ENCODE measurements at places on chromosomes 12 and 14.

DNA sequence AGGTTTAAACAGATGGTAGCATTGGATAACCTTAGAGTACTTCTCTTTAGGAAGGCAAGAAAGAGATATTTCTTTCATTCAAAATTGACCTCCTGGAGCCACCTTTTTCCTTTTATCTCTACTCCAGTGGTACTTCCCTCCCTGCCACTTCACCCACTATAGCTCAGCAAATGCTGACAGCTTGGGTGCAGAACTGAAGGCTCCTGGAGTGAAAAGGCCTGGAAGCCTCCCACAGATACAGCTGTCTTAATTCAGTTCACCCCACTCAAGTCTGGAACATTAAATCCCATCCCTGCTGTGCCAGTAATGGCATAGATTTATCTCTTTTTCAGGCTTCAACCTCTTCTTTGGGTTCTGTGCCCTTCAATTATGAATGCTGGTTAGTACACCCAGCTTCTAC, 140.3 kb downstream of the NEDD1 start:
- DNase-seq: no peak

DNA sequence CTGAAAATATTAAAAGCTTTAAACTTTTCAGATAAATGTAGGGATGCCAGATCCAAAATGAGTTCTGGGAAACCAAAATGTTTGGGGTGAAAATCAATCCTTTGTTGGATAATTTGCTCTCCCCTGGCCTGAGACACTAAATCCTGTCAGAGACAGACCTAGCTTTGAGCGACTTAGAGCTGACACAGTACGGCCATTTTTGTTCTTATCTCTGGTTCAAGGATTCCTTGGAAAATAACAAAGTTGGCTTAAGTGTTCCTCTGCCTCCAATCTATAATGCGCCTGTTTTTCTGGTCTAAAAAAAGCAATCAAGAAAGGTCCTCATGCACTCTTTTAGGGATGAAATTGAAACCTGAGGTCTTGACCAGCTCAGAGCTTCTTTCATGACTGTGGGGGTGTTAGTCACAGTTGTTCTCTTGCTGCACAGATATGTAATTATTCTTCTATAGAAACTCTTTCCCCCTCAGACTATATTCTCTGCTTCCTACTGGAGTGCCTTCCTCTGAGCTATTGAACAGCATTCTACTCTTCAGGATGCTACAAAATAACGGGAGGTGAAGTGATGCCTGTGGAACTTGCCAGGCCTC, 52.3 kb upstream of the EGLN3 start:
- DNase-seq: no peak

DNA sequence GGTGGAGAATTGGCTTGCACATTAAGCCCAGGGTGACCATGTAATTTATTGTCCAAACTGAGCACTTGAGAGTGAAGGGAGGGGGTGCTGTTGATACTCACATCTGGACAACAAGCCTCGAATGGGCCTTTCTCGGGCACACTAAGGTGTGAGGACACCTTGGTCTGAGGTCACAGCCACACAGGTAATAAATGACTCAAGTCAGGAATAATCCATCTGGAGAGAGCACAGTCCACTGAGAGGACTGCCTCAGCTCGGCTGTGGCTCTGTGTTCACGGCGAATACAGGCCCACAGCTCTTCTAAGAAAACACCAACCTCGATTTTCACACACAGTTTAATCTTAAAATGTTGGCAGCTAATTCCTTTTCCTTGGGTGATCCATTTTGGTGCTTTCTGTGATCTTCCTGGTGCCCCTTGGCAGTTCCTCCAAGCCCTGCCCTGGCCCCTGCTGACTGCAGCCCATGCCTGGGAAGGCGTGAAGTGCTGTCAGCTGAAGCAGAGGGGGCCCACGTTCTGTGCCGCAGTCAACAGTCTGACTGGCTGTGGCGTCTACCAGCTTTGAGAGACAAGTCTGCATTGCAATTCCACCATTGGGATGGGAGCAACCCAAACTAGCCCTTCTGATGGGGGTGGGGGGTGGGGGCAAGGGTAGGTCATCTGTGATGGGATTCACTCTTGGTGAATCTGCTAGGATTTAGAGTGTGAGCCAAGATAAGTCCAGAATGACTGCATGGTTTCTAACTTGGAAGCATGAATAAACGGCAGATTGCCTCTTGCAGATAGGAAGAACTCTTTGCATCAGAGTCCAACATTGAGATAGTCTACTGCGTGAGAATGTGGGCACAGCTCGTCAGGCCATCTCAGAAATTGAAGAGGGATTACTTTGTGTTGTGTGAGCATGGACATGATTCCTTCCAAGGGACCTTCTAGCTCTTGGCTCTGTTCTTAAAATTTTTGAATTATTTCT, 42.8 kb downstream of the ZNF664 start:
- no peak for DNase-seq

DNA sequence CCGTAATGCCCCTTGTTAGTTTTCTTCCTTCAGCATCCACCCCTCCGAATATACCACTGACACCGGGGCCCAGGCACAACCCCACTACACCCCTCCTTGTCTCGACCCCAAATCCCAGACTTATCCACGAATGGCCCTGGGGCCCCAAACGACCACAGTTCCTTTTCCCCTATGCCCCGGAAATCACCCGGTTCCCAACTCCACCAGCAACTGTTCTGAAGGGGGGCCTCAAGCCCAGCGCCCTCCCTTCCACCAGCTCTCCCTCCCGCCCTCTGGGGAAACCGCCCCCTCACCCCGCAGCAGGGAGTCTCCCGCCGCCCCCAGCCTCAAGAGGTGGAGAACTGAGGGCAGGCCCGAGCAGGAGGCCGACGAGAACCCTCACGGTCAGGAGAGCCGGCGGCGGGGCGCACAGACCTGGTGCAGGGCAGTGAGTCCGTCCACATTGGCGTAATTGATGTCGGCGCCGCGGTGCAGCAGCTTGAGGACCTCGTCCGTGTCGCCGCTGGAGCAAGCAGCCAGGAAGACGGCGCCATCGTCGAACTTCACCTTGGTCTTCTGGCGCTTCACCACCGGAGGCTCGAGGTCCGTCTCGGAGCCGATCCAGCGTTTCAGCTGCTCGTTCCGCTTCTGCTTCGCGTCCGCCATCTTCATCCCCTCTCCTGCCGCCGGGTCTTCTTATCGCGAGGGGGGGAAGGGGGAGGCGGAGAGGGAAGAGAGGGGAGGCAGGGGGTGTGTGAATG, 446 bp downstream of the PPP1R12A start:
- peak; percentile 79 for DNase-seq

GRCh38 chr14:22522466-22522957, 66.5 kb downstream of the DAD1 start:
- DNase-seq: no peak

- no peak for DNase-seq
Measured at GRCh38 chr14:92254786-92255185, 68.2 kb upstream of the SLC24A4 start.

DNA sequence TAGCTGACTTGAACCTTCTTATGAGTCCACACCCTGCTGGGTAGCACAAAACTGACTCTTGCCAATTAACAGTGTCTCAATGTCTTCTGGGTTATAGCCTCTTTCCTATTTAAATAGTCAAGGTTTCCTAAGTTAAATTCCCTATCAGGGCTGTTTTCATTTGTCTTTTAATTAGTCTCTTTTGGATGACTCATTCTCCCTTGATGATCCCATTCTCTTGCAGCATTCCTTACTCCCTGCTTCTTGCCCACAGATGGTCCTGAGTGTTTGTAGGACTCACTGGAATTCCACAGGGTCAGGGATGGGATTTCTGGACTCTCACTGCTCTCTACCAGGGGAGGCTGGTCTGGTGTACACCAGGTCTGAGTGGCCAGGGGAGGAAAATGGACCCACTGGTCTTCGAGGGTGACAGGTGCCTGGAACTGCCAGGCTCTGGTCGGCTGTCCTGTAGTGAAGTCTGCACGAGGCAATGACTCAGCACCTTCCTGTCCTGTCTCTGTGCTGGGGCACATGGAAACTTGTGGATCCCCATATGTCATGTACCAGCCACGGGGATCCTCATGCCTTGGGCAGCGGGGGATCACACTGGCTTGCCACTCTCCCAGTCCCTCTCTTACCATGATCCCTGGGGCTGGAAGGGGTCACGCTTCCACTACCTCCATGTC, 236.5 kb upstream of the PELI2 start:
- DNase-seq: no peak

DNA sequence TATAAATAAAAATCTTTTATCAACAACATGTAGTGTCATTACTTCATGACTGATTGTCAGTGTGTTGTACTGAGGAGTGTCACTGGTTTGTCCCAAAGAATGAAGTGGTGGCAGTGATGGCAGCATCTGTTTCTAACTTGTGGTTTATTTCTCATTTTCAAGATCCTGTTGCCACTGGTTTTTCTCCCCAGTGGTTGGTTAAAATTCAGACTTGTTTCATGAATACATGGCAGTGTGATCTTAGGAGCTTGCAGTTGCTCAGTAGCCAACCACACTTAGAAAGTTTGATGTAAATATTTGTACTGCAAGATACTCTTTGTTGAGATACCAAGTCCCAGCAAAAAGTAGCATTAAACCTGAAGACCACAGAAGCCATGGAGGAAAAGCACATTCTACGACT, 69.8 kb downstream of the PLEKHA5 start:
- DNase-seq: no peak

GRCh38 chr14:30966415-30967363, 58.8 kb upstream of the AP4S1 start:
- no peak for DNase-seq

GRCh38 chr12:76193961-76194360, 109.5 kb upstream of the NAP1L1 start:
- DNase-seq: no peak

GRCh38 chr12:129558036-129558435, 345.8 kb downstream of the TMEM132D start:
- DNase-seq: no peak

- DNase-seq: peak; percentile 76
Measured at GRCh38 chr12:103503546-103504480, 8.0 kb upstream of the C12orf42 start.

DNA sequence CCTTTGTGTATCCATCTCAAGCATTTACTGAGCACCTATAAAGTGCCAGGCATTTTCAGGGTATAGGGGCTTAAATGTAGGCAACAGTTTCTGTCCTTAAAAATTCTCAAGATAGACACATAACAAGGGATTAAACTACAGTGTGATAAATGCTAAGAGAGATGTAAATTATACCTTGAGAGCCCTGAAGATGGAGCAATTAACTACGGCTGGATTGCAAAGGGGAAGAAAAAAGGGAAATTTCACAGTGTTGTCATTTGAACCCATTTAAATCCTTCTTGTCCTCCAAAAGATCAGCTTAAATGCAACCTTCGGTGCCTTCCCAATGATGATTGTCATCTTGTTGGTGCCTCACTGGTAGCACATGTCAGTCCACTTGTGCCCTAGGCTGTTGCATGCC, 11.5 kb upstream of the IL26 start:
- DNase-seq: no peak

DNA sequence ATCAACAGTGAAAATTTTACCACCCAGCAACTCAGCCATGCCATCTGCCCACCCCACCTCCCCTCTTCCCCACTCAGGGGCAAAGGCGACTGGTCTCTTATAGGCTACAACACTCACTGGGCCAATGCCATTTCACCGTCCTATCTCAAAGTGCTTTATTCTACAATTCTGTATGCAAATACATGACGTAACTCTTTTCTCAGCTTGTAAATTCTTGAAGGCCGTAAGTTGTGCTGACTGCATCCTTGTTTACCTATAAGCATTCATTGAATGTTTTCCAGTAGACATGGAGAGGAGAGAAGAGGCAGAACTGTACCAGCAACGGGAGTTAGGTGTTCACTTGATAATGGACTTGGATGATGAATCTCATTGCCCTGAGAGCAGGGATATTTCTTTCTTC, 15.6 kb downstream of the BCL2L14 start:
- no peak for DNase-seq

- no peak for DNase-seq
Measured at GRCh38 chr14:32434180-32434579, 105.1 kb downstream of the AKAP6 start.

GRCh38 chr12:57550641-57551549, 1.1 kb downstream of the KIF5A start:
- no peak for DNase-seq
